ENCODE measurements at places on chromosomes 7 and 10.

- no peak for DNase-seq
Measured at GRCh38 chr10:117483056-117483590, 59.4 kb upstream of the EMX2 start.

GRCh38 chr10:100980311-100980710, 7.0 kb downstream of the MRPL43 start:
- no peak for DNase-seq

DNA sequence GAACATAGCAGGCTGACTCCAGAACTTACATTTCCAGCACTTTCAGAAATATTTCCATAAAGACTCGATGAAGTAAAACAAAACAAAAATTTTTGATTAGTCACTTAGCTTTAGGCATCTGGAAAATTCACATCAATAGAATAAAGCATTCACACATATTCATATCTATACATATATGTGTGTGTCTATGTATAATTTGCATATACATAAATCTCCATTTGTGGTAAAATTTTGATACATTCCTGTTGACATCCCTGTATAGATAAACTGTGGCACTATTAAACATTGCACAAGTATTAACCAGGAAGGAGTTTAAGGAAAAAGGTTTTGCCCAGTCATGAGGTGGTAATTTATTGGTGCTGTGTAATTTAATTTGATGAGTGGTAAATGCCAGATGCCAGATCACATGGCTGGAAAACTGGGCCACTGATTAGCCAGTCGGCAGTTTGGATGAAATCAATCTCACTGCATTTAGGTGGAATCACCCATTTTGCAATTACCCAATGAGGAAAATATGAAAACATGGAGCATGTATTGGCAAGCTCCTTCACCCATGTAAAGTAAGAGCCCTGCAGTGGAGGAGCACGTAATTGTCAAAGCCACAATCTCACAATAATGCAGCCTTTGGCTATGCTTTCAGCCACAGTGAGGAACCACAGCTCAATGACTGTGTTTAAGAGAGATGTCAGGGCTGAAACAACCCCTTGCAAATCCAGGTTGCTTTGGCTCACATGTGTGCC, 294.6 kb downstream of the RNLS start:
- DNase-seq, result no peak

- DNase-seq, result no peak
Measured at GRCh38 chr10:65565246-65565645, 1360.6 kb upstream of the LRRTM3 start.

DNA sequence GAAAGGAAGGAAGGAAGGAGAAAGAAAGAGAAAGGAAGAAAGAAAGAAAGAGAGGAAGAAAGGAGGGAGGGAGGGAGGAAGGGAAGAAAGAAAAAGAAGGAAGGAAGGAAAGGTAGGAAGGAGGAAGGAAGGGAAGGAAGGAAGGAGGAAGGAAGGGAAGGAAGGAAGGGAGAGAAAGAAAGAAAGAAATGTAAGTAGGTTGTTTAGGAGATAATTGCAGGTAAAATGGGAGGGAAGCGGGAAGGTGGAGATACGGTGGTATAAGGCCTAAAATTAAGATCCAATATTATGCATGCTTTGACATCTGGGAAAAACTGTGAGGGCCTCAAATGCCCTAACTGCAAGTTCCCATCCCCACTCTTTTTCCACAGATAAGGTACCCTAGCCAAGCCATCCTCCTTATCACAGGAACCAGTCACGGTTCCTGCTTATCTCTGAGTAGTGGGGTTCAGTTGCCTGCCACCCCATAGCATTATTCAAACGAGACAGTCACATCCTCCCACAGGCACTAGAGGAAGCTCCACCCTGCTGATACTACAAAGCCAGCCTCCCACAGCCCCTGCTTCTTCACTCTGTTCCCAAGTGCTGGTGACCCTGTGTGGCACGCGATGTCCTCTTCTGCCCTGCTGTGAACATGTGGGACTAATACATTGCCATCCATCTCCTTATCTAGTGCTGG, 28.7 kb downstream of the ST8SIA6 start:
- peak; percentile 24 for DNase-seq

DNA sequence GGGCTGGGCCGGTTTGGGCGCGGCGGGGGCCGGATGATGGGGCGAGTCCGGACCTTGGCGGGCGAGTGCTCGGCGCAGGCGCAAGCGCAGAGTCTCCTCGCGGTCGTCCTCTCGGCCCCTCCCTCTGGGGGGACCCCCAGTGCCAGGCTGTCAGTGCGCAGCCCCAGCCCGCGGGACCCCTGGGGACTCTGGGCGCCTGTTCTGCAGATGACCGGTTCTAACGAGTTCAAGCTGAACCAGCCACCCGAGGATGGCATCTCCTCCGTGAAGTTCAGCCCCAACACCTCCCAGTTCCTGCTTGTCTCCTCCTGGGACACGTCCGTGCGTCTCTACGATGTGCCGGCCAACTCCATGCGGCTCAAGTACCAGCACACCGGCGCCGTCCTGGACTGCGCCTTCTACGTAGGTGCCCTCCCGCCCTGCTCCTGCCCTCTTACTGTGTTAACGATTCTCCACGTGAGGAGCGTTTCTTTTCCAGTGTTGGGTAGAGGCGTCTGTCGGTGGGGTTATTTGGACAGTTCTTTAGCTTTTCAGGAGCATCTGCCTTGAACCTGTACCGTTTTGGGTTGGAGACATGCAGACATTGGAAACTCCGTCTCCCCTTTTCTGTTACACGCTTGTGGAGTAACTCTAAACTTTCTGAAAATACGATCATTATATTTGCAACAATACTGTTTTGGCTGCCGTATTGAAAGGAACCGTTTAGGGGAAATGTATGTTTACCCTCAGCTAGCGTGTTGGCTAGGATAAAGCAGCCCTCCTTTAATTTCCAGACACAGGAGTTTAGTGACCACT, 706 bp downstream of the BUB3 start:
- DNase-seq, result peak; percentile 54

DNA sequence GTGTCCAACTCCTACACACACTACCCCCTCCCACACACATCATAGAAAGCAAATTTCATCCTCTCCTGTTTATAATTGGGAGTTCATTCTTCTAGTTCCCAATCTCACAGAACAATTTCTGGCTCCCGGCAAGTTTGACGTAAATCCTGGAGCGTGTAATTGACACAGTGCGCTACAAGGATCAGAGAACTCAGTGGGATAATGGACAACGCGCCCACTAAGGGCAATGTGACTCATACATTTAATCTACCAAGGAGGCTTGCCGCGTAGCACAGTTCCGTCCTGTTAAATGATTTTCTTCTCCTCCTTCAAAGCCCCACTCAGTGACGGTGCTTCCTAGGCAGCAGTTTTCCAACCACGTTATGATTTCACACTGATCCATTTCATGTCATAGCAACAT, 277.6 kb downstream of the SFMBT2 start:
- DNase-seq, result no peak

DNA sequence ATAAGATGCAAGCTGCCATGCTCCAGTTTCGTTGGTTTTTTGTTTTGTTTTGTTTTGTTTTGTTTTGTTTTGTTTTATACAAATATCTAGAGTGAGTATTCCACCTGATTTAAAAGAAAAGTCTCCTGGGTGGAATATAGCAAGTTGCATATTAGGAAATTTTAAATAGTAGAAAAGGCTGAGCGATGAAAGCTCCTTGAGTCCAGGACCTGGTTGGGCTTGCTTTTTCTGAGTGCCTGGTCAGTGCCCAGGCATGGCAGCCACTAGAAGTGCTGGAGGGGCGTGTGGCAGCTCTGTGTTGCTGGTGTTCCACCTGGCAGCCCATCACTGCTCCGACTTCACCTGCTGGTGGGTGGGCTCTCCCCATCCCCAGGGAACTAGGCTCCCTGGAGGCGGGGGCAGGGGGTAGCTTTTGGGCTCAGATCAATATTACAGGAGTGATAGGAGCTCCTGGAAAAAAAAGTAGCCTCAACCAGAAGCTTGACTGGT, 8.0 kb downstream of the COL17A1 start:
- no peak for DNase-seq

GRCh38 chr10:122543676-122544445, 16.7 kb upstream of the DMBT1 start:
- DNase-seq, result no peak

GRCh38 chr7:134693256-134693655, 46.6 kb downstream of the BPGM start:
- DNase-seq, result no peak

DNA sequence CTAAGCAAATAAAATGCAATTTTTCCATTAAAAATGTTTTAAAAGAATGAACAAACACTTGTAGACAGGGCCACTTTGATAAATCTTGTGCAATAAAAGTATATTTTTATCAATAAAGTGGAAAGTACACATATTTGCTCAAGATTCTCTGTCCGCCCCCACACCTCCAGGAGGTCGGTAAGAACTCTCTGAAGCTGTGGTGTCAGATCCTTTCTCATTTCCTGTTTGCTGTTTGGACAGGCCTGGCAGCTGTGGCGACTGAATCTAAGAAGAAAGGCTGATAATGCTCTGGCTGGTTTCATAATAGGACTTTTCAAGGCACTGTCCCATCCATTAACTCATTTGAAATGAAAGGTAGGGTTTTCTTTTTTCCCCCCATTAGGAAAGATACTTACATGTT, 15.3 kb upstream of the ASB4 start:
- no peak for DNase-seq

GRCh38 chr10:2974503-2975207, 92.7 kb upstream of the PFKP start:
- no peak for DNase-seq

- no peak for DNase-seq
Measured at GRCh38 chr7:111235709-111236108, 144.8 kb downstream of the LRRN3 start.

DNA sequence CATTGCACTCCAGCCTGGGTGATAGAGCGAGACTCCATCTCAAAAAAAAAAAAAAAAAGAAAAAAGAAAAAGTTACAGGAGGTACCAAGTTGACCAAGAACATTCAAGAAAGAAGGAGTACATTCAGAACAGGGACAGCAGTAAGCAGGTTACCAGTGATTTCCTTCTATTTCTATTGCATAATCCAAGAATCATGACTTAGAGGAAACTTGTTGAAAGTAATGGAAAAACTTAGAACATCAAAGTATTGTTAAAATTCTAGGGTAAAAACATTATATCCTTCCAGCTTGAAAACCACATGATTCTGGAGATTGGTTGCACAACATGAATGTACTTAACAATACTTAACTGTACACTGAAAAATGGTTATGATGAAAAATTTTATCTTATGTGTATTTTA, 25.2 kb downstream of the RAPGEF5 start:
- no peak for DNase-seq

DNA sequence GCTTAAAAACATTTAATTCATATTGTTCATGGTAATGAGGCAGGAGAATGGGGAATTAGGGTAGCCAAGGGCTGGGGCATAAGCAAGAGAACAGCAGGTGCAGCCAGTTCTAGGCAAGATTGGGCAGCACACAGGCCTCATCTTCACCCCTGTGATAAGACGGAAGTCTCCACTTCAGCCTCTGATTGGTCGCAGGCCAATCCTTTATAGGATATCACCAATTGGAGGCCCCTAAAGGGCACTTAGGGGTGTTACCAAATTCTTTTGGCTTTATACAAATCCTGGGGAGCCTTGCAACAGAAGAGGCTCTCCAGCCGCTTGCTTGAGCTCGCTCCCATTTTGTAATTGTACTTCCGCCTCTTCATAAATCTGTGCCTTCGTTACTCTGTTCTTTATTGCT, 231.1 kb downstream of the REEP3 start:
- DNase-seq, result no peak

- no peak for DNase-seq
Measured at GRCh38 chr10:6333086-6333485, 130.4 kb downstream of the PFKFB3 start.

- DNase-seq, result peak; percentile 10
Measured at GRCh38 chr10:4835494-4835918, 9.5 kb downstream of the AKR1E2 start.

GRCh38 chr10:63671317-63671937, 150.2 kb downstream of the REEP3 start:
- no peak for DNase-seq

DNA sequence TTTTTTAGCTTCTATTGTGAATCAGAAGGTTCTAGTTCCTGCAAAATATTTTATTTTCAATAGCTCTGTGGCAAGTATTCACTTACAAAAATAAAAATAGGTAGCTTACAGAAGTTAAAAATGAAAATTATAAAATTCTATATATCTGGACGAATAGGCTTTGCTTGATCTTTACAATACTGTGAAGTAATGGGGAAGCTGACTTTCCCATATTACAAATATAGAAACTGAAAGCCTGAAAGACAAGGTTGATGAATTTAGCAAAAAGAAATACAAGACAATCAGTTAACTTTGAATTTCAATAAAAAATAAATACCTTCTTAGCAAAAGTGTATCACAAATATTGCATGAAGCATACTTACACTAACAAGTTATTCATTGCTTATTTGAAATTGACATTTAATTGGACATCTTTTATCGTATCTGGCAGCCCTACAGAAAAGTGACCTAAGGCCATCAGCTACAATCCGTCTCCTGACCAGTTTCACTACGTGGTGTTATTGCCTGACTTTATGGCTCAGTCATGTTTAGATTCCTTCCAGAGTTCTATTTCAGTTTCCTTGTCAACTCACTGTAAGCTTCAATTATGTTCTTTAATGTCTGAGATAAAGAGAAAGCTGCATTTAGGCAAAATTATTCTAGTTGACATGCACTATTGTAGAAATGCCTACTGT, 310.5 kb upstream of the HGF start:
- DNase-seq, result no peak

- DNase-seq, result no peak
Measured at GRCh38 chr7:123979876-123980275, 53.0 kb downstream of the TMEM229A start.

DNA sequence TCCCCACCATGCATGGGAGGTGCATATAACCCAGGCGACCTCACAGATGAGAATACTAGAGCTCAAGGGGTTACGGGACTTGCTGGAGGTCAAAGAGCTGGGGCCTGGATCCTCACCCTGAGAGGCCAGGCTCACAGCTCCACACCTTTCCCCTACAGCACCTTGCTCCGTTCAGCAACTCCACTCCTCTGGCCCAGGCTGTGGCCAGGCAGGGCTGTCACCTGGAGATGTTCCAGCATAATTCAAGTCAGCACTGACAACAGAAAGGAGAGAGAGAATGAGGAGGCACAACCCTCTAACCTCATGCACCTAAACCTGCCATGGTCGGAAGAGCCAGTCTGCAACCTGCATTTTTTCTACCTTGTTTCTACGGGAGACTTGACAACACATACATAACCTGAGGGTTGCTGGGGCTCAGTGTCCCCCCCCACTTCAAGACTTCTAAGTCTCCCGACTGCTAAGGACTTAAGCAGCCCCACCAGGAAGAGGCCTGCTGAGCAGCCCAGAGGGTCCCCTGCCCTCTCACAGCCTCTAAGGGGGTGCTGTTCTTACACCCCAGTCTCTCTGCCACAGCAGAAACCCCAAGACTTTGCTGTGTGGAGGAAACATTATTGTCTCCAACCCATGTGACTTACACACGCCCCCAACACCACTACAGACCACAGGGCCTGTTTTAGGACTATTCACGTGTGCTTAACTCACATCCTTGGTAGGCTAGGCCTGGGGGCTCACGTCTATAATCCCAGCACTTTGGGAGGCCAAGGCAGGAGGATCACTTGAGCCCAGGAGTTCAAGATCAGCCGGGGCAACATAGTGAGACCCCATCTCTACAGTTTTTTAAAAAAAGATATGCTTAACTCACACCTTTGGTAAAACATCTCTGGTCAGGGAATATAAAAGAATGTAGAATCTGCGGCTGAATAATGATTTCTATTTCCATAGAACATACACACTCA, 175.6 kb downstream of the FAM107B start:
- DNase-seq, result no peak

GRCh38 chr7:43108255-43109011, 4.0 kb upstream of the HECW1 start:
- peak; percentile 59 for DNase-seq

Data from stimulated activated CD4-positive, alpha-beta T cell treated with anti-CD3 and anti-CD28 coated beads, Interleukin-2, amount 100 ng/mL, for 24 hours (primary cell).